ENCODE measurements at places on chromosomes 5 and 9. TPM values are rescaled to one million over a fixed set of nuclear protein-coding genes. Genes with fewer than 3 reads are reported as not detected.

GRCh38 chr5:114686356-114686755 is 324.5 kb downstream of the KCNN2 start:
- no peak for DNase-seq

GRCh38 chr9:17782430-17783149 is 203.7 kb downstream of the SH3GL2 start:
- DNase-seq, result no peak

GRCh38 chr5:90941002-90941720 is 382.6 kb downstream of the ADGRV1 start:
- DNase-seq, result no peak

DNA sequence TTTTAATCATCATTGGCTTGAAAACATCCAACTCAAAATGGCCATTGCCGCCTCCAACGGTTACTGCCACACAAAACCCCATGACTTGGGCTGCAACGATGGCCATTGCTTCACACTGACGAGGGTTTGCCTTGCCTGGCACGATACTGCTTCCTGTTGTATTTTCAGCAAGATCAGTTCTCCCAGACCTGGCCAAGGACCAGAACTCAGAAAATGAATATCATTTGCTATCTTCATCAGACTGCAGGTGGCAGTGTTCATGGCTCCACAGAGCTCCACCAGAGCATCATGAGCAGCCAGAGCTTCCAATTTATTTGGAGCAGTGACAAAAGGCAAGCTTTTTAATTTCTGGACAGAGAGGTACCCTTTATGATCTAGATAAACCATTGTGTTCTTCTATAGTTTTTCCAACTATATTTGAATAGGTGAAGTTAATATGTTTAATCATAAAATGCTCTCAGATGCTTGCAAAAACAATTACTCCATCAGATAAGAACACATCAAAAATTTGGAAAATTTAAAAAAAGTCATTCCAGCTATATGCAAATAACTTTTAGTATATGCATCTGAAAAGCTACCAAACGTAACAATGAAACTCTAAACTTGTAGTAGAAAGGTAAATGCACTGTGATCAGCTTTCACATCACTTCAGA is 10.4 kb downstream of the AMACR start:
- DNase-seq, result no peak

DNA sequence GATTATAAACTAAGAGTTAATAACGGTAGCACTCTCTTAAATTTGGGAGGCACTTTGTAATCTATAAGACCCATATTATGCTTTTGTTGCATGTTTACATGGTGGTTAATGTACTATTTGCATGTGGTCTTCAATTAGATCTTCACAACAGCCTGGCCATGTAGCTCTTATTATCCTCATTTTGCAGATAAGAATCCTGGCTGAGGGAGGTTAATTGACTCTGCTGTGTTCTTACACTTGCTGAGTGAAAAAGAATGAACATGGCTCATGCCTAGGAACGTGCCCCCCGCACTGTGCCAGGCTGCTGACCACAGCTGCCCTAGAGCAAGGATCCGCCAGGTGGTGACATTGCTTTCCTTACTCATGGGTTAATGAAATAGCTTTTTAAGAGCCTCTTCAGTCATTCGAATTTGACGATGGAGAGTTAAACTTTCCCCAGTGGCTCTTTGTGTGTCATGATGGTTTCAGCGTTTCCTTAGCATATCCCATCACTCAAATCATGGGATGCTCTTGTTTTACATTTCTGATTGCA is 97.9 kb downstream of the CDH6 start:
- DNase-seq, result no peak

DNA sequence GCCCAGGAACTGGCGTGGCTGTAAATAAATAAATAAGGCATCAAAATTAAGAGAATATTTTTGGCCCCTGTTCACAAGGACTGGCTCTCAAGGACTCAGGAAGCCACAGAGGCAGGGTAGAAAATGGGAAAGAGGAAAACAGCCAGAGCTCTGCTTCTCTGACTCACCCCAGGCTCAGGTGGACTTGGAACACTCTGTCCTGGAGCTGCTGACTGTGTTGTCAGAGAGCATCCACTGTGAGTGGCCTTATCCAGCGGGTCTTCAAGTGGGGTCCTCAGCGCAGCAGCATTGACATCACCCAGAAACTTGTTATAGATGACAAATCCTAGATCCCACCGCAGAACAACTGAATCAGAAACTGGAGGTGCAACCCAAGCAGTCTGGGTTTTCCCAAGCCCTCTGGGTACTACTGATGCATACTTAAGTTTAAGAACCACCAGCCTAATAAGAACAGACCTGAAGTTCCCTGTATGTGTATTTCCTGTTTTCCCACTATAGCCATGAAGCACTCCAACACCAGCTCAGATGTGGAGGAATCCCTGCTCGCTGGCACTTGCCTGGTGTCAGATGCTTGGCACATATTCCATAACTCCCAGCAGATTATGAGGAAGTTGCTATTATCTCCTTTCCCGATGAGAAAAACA is 20.5 kb downstream of the ADRA1B start:
- DNase-seq, result no peak

PDZD2 gene
- total RNA-seq, result 2.4 TPM

ATG12 gene
- total RNA-seq, result 46.7 TPM

Measured in progenitor cell of endocrine pancreas (in vitro differentiated cells).